ENCODE measurements at places on chromosomes 2 and 18.

DNA sequence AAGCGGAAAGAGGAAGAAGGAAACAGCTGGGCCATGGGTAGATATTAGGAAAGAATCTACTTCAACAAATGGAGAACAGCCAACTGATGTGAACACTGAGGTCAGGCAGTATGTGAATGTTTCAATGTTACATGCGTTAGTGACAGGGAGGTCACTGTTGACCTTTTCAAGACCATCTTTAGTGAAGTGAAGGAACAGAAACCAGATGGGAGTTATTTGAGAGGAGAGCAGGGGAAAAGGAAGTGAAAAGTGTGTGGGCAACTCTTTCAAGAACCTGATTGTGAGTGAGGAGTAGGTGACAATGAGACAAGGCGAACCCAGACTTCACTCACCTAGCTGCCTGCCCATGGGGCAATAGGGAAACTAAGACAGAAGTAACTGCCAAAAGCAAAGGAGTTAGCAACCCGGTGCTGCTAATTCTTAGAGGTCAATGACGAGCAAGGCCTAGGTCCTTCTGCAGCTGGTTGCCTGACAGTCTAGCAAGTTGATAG is 67.0 kb downstream of the SP3 start:
- DNase-seq = no peak

- DNase-seq = peak; percentile 57
Measured at GRCh38 chr18:23689031-23689615, at the start of gene LAMA3. LAMA3 (plus strand) TSS chr18:23689453; CDS start chr18:23689684, 231 bp downstream.

- DNase-seq = no peak
Measured at GRCh38 chr2:224063298-224063648, 24.2 kb upstream of the SERPINE2 start.

DNA sequence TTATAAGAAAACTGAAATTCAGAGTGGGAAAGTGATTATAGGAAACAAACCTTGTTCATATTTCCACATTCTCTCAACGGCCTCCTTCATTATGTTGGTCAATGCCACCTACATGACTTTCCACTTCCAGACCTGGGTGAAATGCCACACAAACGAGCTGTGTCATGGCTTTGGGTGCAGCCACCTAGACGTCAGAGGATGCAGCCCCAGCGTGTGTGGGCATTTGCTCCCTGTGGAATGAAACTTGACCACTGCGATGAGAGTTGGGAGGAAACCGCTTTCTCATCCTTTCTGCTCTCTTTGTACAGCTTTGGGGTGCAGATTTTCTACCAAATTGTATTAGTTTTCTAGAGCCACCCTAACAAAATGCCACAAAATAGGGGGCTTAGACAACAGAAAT is 291.0 kb downstream of the CYRIA start:
- DNase-seq = no peak

DNA sequence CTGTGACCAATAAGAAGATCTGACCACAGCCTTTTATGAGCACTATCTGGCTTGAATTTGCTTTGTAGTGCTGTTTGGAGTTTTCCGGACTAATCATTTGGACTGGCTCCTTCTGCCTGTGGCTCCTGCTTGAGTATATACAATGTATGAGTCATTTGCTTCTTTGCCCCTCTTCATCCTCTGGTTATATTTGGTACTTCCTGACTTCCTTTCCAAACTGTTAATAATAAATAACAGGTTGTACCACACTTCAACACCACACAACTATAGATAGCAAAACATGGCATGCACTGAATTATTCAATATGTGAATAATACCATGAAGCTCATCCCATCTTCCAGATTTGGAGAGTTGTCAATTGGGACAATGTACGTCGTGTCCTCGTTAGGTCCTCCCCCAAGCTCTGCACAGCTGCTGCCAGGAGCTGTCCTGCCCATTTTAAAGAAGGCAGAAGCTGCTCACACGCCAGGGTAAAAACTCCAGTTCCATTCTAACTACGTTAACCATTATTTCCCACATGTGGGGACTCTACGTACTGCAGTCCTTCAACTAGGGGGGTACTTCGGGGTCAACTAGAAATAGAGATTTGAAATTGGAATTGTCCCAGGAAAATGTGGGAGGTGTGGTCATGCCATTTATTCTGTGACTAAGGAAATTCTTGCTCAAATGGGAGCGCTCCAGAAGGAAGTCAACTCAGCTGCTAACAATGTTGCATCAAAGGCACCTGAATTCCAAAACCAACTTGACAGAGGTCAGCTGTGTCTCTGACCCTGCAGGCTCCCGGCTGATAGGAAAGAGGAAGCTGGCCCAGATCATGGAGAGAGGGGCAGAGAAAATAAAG is 38.1 kb downstream of the ST8SIA5 start:
- DNase-seq = peak; percentile 66

GRCh38 chr2:142165790-142166189 is 35.0 kb upstream of the LRP1B start:
- peak; percentile 64 for DNase-seq

GRCh38 chr18:45998244-45998643 is 31.1 kb upstream of the EPG5 start:
- DNase-seq = no peak

DNA sequence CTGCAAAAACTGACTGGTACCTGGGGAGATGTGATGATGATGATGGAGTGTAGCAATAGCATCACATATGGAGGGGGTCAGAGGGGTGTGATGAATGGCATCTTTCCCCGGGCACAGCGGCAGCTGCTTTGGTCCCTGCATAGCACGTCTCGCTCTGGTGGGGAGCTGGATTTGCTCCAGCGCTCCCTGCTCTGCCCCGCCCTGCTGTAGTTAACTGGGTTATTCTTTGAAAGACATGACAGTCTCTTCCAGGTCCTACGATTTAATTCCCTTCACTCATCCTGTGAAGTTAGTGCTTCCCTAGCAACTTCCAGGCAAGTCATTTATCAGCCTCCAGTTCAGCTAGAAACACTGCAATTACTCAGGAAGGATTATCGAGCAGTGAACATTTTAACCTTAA is 463.1 kb downstream of the TSN start:
- no peak for DNase-seq

DNA sequence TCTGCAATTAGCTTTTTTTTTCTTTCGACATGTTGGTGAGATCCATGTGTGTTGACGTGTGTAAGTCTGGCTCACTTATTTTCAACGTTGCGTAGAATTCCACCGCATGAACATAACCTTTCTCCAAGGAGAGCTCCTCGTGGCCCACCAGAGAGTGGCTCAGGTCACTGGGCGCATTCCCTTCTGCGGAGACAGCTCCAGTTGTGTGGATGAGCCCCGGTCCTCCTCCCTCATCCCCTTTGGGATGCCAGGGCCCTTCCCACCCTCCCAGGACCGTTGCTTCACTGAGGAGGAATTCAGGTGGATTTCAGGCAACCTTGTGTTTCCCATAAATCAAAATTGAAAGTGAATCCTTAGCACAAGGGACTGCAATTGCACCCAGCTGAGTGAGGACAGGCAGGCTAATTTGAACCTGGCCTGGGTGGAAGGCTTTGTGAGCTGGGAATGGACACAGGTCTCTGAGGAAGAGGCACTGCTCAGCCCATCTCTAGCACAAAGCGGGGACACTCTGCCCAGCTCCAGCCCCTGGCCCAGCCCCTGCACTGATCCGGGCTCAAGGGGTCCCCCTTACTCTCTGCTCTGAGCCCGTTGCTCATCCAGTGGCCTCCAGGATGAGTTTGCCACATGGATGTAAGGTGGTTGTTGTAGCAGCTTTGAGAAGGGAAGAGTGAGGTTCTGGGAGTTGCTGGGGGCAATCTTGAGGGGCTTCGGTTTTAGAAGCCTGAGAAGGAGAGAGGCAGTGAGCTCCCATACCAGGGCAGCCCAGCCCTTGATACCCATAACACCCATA is 57.8 kb upstream of the HAAO start:
- DNase-seq = no peak

DNA sequence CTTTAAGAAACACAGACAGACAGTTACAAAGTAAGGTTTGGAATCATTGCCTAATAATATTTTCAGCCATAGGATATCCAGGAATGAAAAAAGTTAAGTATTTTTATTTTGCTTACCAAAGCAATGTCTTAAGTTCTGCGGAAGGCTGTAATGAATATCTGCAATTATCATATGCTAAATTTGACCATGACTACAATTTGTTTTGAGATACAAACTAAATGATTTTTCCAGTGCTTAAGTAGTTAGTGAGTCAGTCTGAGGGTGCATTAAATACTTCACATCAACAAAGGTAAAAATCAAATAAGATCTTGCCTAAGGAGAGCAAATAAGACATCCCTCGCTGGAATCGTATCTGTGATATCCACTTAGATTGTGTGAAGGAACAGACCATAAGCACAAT is 250.0 kb downstream of the CD226 start:
- DNase-seq = no peak

GRCh38 chr18:76441668-76442412 is 53.2 kb downstream of the ZNF516 start:
- DNase-seq = no peak

DNA sequence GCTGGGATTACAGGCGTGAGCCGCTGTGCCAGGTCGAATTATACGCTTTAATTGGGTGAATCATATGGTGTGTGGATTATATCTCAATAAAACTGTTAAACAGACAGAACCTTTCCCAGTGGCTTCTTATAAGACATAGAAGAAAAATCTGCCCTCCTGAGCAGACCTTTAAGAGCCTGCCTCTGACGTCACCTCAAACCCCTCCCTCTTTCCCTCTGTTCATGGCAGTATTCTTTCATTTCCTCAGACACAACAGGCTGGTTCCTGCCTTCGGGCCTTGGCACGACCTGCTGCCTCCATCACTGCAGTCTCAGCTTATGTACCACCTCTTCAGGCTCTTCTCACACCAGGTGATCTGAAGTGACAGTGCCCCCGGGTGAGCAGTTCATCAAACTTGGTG is 14.0 kb upstream of the PDIA6 start:
- no peak for DNase-seq

- DNase-seq = no peak
Measured at GRCh38 chr2:16481351-16481750, 184.3 kb downstream of the CYRIA start.

DNA sequence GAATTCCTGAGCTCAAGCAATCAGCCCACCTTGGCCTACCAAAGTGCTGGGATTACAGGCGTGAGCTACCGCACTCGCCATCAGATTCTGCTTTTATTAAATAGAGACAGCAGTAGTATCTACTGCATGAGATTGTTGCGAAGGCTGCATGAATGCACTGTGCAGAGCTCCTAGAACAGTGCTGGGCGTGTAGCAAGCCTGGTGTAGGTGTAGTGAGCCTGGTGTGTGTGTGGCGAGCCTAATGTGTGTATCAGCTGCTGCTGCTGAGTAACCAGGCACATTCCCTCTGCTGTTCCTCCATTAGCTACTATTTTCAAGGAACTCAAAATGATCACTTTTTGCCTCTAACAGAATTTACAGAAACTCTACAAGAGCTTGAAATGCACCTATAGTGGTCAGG is 57.6 kb downstream of the PTPRM start:
- no peak for DNase-seq

DNA sequence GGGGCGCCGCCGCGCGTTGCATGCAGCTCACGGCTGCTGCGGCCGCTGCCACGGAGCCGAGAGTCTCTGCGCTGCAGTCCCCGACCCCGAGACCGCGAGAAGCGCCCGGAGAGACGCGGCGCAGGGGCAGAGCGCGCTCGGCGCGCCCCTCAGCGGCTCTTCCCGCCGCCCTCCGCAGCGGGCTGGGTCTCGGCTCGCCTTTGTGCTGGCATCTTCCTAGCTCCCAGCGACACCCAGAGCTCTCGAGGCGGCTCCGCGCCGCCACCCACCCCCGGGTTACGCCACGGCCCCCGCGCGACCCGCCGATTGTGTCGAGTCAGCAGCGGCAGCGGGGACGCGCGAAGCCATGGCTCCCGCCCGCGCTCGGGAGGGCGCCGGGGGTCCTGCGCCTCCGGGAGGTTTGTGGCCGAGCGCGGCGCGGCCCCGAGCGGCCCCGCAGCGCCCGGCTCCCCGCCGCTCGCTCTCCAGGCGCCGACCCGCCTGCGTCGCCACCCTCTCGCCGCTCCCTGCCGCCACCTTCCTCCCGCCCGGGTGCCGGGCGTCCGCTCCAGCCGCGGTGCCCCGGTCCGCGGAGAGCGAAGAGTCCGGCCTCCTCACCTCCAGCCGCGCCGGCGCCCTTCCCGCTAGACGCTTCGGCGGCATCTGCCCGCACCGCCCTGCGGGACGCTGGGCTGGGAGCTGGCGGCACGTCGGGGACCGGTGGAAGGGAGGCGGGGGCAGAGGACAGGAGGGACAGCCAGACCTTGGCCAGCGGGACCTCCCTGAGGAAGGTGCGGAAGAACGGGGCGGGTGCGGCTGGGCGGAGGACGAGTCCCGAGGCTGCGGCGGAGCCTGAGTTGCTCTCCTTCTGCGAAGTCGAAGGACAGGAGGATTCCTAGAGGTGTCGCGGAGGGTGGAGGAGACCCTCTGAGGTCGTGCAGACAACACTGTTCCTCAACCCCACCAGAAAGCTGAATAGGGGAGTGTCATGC is 46.3 kb upstream of the CCDC150 start:
- DNase-seq = peak; percentile 15

GRCh38 chr2:235611349-235611748 is 117.5 kb downstream of the AGAP1 start:
- DNase-seq = no peak

DNA sequence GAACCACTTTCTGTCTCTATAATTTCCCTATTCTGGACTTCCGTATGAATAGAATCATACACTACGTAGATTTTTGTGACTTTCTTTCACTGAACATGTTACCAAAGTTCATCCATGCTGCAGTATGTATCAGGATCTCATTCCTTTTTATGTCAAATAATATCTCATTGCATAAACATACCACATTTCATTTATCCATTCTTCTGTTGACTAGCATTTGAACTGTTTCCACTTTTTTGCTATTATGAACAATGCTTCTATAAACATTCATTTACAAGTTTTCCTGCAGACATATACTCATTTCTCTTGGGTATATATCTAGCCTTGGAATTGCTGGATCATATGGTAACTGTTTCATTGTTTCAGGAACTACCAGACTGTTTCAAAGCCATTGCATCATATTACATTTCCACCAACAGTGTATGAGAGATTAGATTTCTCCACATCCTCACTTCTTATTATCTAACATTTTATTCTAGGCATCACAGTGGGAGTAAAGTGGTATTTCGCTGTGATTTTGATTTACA is 186.2 kb downstream of the DYM start:
- no peak for DNase-seq

- DNase-seq = no peak
Measured at GRCh38 chr2:7077660-7078267, 160.6 kb downstream of the RNF144A start.

- no peak for DNase-seq
Measured at GRCh38 chr2:8475349-8476031, 206.4 kb upstream of the ID2 start.

- no peak for DNase-seq
Measured at GRCh38 chr2:113734185-113734584, 22.3 kb downstream of the SLC35F5 start.

DNA sequence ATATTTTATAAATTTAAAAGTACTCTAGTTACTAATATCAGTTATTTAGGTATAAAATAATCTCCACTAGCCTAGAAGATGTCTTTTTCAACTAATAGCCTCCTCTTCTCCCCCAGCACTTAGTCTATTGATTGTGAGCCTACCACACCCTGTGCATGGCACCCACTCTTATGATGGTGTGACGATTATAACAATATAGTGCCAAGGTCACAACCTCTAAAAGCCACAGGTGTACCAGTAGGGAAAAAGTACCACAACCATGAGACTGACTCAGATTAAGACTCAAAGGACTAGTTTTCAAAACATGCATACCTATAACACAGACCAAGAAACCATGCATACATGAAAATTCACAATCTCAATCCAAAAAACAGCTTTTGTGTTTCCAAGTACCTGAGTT is 27.6 kb downstream of the THADA start:
- DNase-seq = no peak

- DNase-seq = no peak
Measured at GRCh38 chr2:199818026-199818425, 33.0 kb downstream of the FTCDNL1 start.

Measured in SW 1271 (cell line).